Heart left ventricle (tissue), 16 donors: ENCODE measurements at places on chromosomes 2 and 18. TPM values are rescaled to one million over a fixed set of nuclear protein-coding genes. Genes with fewer than 3 reads are reported as not detected.

Gene GALR1
- not detected for total RNA-seq

Gene C2orf49
- 14.8 TPM for total RNA-seq

Gene LCT
- 0.06 TPM for total RNA-seq

DNA sequence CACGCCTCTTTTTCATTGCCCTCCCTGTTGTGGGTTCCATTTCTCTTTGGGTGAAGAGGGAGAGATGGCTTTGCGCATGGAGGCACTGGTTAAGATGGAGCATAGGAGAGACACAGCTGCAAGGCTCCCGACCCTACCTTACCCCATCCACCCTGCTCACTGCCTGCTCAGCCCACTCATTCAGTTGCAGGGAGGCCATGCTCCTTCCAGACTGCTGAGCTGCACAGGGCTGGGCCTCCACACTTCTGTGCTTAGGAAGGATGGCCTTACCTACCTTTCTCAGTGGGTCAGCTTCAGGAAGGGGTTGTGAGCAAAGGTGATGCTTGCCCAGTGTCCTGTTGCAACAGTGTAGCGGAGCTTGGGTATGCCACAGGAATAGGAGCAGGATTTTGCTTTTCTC, 127.8 kb downstream of the CTIF start:
- no peak for DNase-seq

- DNase-seq: peak; percentile 23
Measured at GRCh38 chr18:26057344-26057773, 33.1 kb downstream of the SS18 start.

DNA sequence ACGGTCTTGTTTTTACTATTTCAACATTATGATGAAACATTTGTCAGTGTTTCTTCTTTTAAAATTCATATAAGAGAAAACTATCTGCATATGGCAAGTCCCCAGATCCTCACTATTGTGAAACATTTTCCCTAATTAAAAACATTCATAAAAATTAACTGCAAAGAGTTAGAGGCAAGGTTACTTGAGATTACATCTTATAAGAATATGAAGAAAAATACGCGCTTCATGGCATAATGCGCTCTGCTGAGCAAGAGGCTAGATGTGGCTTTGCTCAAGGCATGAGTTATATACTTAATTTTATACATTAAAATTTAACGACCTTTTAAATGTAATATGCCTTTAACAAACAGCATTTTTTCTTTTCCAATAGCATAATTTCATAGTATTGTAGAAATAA, 166.4 kb upstream of the RPRM start:
- no peak for DNase-seq

GRCh38 chr2:74383254-74383653, 3.1 kb upstream of the DCTN1 start:
- no peak for DNase-seq

- DNase-seq: no peak
Measured at GRCh38 chr18:45280481-45281276, 334.6 kb upstream of the SLC14A2 start.
